ENCODE measurements at places on chromosomes 7 and 10.

GRCh38 chr10:44402465-44403195 is 17.7 kb upstream of the CXCL12 start:
- DNase-seq, result no peak

DNA sequence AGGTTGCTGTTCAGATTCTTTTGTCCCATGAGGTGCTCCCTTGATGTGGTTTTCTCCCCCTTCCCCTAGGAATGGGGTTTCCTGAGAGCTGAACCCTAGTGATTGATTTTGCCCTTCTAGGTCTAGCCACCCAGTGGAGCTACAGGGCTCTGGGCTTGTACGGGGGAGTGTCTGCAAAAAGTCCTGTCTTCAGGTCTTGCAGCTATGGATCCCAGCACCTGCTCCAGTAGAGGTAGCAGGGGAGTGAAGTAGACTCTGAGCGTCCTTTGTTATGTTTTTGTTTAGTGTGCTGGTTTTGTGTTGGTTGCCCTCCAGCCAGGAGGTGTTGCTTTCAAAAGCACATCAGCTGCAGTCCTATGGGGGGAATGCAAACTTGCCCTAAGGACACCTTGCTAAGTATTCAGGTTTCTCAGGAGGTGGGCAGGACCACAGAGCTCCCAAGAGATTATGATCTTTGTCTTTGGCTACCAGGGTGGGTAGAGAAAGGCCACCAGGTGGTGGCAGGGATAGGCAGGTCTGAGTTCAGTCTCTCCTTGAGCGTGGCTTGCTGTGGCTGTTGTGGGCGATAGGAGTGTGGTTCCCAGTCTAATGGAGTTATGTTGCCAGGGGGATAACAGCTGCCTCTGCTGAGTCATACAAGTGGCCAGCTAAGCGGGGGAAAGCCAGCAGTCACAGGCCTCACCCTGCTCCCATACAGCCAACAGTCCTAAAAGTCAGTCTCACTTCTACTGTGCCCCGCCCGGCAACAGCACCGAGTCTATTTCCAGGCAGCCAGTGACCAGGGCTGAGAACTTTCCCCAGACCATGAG is 92.4 kb upstream of the JCAD start:
- no peak for DNase-seq

DNA sequence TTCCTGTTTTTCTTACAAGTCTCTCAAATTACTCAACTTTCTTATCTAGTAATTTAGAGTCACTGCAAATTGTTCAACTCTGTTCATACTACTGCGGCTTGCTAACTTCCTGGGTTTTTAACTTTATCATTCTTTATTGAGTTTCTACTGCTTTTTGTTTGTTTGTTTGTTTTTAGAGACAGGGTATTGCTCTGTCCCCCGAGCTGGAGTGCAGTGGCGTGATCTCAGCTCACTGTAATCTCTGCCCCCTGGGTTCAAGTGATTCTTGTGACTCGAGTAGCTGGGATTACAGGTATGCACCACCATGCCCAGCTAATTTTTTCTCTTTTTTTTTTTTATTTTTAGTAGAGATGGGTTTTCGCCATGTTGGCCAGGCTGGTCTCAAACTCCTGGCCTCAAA is 182.9 kb downstream of the TSPAN12 start:
- no peak for DNase-seq

GRCh38 chr10:12051241-12051640 is 8.6 kb upstream of the UPF2 start:
- DNase-seq, result no peak

- no peak for DNase-seq
Observed at GRCh38 chr7:154680894-154681659, 321.8 kb downstream of the PAXIP1 start.

DNA sequence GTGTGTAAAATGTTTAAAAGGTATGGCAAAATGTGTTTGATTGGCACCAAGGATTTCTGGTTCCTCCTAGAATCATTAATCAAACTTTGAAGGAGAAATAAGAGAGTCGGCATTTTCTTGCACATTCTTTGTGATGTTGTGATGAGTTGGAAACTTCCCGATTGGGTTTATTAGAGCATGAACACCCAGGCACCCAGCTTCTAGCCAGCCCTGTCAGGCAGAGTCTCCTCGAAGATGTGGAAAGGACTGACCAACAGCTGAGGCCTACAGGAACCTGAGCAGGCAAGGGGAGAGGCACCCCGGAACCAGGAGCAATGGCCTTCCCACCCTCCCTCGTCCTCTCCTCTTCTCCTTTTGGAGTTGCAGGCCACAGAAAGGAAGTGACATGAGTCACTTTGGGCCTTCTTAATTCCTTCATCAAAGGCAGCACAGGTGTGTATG is 68.7 kb downstream of the EGFR start:
- DNase-seq, result no peak

- no peak for DNase-seq
Observed at GRCh38 chr7:55527307-55527706, 45.0 kb downstream of the VOPP1 start.

DNA sequence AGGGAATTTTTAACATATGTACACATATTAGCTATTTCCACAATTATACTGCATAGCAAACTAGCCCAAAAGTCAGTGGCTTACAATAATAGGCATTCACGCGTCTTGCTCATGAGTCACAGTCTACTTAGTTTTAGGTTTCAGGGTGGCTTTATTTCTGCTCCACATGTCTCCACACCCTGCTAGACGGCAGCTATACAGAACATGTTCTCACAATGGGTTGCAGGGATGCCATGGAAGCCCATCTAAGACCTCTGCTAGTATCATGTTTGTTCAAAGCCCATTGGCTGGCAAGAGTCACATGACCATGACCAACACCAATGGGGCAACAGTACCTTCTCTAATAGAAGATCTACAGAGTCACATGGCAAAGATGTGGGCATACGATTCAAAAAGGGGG is 96.3 kb upstream of the NEBL start:
- DNase-seq, result no peak

GRCh38 chr10:12729885-12730284 is 271.6 kb downstream of the CCDC3 start:
- no peak for DNase-seq

GRCh38 chr7:153103202-153103601 is 343.6 kb downstream of the ACTR3B start:
- DNase-seq, result no peak

DNA sequence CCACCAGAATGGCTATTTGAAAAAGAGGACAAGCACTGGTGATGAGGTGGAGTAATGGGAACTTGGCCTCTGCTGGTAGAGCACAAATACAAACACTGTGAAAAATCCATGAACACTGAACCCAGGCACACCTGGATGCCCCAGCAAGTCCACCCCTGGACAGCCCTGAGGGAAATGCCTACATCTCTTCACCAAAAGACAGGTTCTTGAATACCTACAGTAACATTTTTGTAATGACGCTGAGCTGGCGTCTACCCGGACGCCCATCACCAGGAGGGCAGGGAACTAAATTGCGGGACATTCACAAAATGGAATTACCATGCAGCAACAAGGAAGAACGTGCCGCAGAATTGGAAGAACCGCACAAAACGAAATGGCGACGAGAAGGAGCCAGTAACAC is 70.5 kb downstream of the GNA12 start:
- DNase-seq, result no peak

Measured in HuH-7.5 (cell line).